ENCODE measurements at places on chromosomes 4 and X.

- DNase-seq = peak; percentile 67
These were observed 6.8 kb upstream of the ANOS1 start for GRCh38 chrX:8738588-8739189.

DNA sequence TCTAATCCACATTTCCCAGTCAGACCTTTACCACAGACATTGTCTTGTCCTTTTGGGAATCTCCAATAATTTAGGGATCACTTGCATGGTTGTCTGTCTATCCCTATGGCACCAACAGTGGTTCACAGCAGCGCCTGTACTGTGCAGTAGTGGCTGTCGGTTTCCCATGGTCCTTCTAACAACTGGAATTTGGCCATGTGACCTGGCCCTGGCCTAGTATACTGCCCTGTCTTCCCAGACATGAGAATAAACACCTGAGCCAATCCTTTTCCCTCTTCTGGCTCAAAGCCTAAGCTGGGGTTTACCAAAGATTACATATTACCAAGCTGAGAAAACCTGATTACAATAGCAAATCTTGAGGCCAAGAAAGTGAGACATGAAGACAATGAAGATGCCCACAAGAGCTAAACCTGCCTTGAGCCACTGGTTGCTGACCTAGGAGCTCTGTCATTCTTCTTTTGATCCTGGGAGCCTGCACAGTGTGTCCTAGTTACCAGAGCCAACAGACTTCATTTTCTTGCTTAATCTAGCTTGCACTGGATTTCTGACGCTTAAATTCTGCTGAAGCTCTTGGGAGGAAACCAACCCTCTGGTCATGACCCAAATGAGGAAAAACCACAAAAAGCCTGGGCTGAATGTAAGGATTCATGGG, 92.1 kb downstream of the SCD5 start:
- no peak for DNase-seq

DNA sequence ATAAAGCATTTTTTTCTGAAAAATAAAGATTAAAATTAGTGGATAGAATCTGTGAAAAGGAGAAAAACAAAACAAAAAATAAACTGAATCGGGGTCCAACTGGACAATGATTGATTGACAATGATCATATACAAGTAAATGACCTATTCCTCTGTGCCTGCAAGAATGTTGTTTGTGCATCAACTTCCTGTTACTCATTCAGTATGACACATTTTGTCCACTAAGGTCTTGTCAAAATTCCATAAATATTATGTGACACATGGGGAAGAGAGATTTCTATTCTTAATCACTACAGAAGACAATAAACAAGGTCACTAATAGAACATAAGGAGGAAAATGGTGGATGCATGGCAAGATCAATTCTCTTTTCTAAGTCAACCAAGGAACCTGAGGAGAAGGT, 54.9 kb downstream of the F8 start:
- DNase-seq = no peak

- no peak for DNase-seq
These were observed 283.9 kb downstream of the IDS start for GRCh38 chrX:149221230-149221629.

All from hematopoietic multipotent progenitor cell treated with erythropoietin and hydrocortisone succinate and interleukin-3 and kit ligand, for 6 days (in vitro differentiated cells).